ENCODE measurements at places on chromosomes 7 and 10.

DNA sequence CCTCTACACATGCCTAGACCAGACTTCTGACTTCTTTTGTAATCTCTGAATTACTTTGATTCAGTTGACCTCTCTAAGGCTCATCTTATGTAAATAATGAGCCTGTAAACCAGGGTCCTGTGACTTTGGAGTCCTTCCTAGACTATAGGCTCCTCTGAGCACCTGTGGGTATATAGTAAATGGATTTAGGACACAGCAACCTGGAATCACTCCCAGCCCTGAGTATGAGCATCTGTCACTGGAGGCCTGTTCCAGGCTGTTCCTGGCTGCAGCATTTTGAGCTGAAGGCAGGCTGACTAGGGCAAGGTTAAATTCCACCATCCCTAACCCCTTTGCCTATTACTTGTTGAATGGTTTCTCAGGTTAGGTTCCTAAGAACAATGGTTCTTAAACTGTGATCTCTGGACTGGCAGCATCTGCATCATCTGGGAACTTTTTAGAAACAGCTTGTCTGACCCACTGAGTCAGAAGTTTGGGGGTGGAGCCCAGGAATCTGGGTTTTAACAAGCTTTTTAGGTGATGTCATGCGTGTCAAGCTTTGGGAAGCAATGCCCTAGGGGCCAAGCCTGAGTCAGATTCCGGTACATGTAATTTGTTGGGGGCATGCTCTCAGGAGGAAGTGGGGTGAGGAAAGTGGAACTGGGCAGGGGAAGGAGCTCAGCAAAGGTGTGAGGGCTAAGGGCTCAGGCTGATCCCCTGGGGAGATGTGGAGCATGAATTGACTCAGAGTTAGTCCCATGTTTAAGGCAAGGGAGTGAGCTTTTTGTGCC lies 28.2 kb downstream of the MINDY4 start:
- no peak for DNase-seq

DNA sequence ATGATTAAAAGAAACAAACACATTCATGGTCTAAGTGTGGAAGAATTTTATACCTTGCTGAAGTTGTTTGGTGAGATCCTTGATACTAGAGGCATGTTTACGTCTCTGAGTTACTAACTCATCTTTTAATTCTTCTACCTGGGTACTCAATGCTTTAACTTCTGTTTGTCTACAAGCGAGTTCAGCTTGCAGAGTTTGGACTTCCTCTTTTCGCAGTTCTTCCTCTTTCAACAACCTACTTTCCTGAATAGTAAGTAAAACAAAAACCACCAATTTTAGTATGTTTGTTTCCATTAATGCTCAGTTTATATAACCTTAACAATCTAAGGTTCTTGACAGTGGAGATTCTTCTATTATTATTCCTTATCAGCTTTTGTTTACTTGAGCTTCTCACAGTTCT lies 42.9 kb downstream of the CCDC186 start:
- DNase-seq, result no peak

DNA sequence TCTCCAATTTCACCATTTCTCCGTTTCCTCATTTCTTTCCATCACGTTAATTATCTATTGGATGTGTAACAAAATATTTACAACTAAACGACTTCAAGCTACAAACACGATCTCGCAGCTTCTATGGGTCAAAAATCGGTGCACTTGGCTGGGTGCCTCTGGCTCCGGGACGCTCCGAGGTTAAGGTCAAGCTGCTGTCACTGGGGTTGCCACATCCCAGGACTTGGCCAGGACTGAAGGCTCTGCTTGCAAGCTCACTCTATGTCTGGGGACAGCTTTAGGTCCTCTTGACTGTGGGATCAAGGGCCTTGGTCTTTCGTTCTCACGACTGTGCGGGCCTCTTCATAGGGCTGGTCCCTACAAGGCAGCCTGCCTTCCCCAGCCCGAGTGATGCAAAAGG lies 159.7 kb downstream of the CCDC3 start:
- DNase-seq, result no peak

DNA sequence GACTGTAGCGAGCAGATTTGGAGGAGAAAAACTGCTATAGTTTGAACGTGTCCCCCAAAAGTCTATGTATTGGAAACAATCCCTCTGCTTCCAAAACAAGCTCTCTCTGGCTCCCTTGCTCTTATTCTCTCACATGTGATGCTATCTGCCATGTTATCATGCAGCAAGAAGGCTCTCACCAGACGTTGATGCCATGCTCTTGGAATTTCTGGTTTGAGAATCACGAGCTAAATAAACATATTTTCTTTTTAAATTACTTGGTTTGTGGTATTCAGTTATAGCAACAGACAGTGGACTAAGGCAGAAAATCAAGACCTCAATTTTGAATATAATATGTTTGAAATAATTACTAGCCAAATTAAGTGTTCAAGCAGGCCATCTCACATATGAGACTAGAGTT lies 17.5 kb upstream of the GNAT3 start:
- DNase-seq, result no peak

DNA sequence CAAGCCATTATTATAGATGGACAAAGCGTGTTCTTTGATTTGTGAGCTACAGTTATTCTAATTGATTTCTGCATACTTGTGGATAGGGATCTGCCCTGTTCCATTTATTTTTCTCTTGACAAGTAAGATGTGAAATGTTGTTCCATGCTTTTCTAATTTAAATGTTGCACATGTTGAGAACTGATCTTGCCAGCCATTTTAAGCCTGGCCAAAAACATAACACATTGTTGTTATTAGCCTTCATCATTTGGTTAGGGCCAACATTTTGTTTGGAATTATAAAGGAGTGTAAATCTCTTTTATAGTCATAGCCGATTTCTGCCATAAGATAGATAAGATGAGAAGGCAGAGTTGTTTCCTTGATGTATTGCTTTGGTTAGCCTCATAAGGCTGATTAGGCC lies 117.0 kb downstream of the WNT2 start:
- no peak for DNase-seq

GRCh38 chr10:13188593-13188992 lies 27.2 kb downstream of the MCM10 start:
- no peak for DNase-seq

GRCh38 chr7:29386196-29386765 lies 177.4 kb upstream of the PRR15 start:
- DNase-seq, result no peak

DNA sequence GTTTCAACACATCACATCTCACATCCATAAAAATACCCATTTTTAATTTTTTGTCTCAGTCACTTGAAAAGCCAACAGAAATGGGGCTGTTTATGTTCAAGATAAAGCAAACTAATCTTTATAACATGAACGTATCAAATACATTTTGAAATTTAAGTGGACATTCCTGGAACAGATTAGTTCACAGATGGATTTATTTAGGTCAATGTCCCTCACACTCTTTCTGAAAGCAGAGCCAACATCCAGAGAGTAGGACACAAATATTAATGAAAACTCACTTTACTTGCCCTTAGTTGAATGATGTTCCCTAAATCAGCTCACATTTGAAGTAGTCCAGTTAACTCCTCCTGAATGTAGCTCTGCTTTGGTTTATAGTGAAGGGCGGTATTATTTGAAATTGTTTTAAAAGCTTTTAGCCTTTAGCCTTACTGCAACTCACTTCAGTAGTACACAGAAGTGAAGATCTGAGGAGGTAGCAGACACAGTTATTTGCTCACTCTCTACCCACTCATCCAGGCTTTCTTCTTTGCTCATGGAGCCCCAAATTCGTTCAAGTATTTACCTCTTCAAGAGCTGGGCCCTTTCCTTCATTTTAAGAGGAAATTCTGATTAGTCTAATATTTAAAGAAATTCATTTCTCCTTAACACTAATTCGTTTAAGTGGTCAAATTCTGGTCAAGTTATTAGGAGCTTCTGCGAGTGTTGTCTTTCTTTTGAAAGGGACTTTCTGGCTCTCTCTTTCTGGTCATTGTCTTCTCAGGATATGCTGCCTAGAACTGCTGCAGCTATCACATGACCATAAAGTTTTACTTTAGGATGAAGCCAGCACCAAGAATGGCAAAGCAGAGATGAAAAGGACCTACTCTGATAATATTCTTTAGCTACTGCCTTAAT lies 180.6 kb upstream of the AGR3 start:
- DNase-seq, result no peak

- no peak for DNase-seq
Observed at GRCh38 chr10:26555719-26556368, 117.7 kb downstream of the APBB1IP start.

- no peak for DNase-seq
Observed at GRCh38 chr10:118963933-118964332, 65.6 kb upstream of the NANOS1 start.

DNA sequence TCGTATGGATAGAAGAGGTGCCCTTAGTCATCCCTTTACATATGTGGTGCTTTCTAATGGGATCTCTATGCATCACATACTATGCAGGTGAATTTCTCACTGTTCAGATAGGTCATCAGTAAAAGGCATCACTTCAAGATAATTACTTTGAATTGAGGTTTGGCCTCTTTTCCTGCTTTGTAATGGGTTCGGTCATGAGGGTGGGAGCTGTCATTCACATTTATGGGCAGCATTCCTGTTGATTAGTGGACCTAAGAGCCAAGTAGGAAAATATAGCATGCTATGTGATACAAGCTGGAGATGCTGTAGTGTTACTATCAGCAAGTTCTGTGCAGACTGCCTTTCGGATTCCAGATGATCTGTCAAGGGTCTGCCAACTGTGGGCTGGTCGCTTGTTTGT lies 156.3 kb downstream of the LCOR start:
- DNase-seq, result no peak

DNA sequence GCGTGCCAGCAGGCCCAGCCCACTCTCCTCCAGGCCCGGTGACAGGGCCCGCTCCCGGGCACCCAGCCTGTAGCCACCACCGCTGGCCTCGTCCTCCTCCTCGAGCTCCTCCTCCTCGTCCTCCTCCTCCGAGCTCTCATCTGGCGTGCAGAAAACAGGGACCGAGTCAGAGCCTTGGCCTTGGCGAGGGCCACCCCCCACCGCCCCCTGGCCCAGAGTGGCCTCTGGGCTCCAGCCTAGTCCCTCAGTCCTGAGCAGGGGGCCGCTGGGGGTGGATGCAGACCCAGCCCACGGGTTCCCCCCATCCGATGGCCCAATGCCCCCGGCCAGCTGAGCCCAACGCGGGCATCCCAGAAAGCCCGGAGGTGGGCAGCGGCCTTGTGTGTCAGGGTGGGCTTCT lies 62.9 kb downstream of the SLC29A4 start:
- no peak for DNase-seq

DNA sequence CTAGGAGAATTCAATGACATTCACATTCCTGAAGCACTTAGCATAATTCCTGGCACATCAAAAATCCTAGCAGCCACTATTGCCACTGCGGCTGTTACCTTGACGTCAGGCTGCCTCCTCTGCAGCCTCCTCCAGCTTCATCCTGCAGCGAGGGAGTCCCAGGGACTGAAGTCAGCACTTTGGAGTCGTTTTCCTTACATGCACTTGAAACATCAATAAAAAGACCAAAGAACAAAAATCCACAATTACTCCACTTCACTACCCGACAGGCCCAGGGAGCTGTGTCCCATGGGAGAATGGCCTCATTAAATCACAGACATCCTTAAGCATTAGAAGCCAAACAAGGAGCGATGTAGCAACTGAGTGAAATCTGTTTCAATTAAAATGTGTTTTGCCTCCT lies 48.6 kb upstream of the NANOS1 start:
- DNase-seq, result no peak

- DNase-seq, result no peak
Observed at GRCh38 chr10:3758491-3758970, 26.5 kb downstream of the KLF6 start.

GRCh38 chr7:66138994-66139752 lies 24.5 kb downstream of the CRCP start:
- no peak for DNase-seq

DNA sequence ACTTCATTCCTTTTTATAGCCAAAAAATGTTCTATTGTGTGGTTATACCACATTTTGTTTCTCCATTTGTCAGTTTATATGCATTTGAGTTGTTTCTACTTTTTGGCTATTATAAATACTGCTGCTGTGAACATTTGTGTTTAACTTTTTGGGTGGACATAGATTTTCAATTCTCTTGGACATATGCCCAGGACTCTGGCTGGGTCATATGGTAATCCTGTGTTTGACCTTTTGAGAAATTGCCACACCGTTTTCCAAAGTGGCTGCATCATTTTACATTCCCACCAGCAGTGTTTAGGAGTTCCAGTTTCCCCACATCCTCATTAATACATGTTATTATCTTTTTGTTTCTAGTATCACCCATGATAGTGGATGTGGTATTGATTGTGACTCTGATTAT lies 39.4 kb downstream of the CSGALNACT2 start:
- no peak for DNase-seq

DNA sequence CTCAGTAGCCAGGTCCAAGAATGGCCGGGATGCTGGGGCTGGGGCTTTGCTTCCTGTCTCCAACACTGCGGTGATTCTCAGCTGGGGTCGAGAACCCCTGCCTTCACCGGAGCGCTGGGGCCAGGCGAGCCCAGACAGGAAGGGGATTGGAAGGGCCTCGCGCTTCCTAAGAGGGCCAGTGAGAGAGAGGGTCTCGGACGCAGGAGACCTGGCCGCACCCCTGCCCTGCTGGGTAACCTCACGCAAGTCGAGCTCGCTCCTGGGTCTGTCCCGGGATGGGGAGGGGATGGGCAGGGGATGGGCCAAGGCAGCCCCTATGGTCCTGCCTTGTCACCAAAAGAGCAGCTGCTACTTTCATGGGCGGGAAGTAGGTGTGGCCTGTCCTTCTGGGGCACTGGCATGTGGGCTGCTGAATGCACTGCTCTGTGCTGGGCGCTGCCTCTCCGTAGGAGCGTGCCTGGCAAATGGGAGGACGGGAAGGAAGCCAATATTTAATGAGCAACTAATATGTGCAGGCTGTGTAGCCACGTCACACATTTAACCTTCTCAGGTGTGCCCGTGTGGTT lies 20.0 kb downstream of the KCNK18 start:
- DNase-seq, result no peak

DNA sequence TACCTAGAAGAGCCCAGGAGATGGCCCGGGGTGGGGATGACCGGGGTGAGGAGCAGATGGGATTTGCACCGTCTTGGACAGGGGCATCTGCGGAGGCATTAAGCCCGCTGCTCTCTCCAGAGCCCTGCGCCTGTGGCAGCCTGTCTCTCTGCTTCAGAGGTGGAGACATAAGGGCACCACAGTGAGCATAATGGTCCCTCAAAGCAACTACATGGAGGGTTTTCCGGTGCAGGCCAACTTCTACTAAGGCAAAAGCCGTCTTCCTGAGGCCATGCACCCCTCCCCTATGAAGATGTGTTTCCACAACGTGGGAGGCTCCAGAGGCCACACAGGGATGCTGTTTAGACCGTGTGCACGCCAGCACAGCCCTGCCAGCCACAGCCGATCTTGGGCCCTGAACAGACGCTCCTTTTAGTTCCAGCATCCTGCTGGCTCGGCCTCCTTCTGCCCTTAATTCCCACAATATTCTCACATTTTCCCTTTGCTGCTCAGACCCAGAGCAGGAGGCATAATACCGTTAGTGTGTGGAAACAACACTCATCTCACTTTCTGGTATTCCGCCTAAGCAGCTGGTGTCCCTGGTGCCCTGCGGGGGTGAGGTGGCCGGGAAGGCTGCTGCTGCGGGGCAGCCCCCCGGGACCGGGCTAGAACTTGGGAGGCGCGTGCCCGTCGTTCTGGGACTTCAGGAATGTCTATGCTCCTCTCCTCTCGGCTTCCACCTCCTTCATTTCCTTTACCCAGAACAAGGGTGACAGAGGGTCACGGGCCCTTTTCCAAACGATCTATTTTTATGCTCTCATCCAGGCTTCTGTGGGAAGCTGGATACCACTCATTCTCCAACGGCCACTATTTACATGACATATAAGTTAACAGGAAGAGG lies 266.9 kb downstream of the TNS3 start:
- no peak for DNase-seq
